Thyroid gland (tissue), 4 donors: ENCODE measurements at places on chromosomes 11 and 22. TPM values are rescaled to one million over a fixed set of nuclear protein-coding genes. Genes with fewer than 3 reads are reported as not detected.

DNA sequence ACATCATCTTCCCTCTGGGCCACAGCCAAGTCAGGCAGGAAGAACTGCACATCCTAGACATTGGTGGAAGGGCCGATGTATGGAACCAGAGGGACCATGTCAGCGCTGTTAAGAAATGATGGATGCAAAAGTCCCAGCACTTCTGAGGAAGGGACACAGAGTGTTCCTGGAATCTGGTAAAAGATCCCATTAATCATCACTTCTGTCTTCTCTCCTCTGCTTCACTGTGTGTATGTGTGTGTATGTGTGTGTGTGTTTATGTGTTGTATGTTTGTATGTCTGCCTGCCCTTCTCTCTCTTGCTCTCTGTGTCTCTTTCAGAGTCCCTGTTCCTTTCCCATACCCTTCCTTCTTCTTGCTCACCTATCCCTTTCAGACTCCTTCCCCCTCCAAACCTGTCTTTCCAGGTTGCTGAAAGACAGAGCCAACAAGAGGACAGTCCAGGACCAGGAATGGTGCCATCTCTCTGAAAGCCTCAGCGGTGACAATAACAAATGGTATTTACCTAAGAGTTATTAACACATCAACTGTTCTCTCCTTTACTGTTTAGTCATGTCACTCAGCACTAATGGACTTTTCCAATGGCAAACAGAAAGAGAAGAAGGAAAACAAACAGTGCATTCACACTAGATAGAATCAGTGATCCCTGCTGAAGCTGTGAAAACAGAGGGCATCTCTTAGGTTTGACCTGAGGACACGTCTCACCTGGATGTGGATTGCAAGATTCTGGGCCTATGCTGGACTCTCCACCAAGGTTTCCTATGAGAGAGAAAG, 47.1 kb downstream of the EHF start:
- no peak for DNase-seq

DNA sequence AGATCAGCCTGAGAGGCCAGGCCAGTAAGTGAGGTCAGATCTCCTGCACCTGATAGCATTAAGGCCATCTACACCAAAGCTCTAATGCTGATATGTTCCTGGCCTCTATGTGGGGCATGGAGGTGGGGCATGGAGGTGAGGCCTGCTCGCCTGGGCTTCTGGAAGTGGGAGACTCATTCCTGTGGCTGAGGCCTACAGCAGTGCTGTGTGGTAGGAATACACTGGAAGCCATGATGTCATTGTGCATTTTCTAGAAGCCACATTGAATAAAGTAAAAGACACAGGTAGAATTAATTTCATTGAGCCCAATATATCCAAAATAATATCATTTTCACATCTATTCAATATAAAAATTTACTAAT, 2.7 kb downstream of the PNPLA3 start:
- DNase-seq: no peak

GRCh38 chr11:92967867-92968266, 1.6 kb upstream of the MTNR1B start:
- DNase-seq: no peak

DNA sequence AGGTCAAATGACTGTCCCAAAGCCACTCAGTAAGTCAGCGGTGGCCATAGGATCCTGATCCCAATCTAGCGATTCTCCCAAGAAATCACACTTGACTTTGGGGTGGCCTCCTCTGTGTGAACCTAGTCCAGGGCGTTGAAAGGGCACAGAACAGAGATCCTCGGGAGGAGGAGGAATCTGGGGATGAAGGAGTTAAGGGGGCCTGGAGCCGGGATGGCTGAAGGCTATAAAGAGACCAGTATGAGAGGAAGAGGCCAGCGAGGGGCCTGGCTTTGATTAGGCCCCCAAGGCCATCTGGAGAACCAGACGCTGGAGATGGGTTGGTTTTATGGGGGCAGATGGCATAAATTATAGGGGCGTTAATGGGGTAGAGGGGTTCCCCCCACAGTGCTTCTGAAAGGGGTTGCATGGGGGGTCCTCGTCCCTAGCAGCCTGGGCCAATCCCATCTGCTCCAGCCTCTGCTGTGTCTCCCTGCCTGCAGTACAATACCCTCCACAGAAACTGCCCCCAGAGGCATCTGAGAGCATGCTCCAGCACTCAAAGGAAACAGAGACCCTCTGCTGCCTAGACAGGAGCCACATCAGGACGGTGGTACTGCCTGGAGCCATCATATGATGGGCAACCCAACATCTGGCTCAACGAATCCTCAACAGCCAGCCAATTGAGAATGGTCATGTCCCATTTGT, 35.2 kb upstream of the TRIM29 start:
- no peak for DNase-seq

DNA sequence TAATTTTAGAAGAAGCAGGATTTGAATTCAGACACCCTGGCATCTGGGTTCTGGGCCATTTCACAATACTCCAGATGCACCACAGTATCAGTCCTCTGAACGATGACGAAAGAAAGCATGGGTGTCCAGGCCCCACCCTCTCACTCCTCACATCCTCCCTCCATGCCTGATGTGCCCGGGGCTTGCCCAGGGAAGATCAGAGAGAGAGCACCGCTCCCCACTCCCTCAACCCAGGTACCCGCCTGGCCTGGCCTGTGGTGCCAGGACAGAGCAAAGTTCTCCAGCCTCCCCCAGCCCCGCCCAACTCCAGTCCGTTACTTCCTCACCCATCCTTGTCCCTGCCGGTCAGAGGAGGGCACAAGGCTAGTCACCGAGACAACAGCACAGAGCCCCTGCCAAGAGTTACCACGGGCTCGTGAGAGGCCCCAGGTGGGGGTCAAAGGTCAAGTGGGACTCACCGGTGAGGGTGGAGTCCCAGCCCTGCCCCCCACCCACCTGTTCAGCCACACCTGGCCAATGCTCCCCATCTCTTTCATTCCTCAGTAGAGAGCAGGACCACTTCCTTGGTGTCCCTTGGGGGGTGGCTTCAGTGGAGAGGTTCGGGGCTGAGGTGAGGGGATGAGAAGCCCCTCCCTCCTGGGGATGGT, 8.1 kb downstream of the BCL9L start:
- DNase-seq: peak; percentile 49

DNA sequence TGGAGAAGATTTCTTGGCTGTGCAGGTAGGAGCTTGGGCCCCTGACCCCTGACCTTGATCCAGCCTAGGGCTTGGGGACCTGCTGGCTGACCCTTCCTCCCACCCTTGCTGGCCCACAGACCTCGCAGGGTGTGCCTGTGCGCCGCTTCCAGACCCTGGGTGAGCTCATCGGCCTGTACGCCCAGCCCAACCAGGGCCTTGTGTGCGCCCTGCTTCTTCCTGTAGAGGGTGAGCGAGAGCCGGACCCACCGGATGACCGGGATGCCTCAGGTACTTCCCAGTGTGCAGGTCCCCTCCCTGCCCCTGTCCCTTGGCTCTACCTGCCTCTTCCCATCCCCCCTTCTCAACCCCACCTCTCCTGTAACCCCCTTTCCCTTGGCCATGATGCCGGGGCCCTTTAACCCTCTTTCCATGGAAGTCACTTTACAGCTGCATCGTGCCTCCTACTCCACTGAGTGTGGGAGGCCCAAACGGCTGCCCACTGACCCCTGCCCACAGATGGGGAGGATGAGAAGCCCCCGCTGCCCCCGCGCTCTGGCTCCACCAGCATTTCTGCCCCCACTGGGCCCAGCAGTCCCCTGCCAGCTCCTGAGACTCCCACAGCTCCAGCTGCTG, 3.8 kb downstream of the INPPL1 start:
- no peak for DNase-seq

- no peak for DNase-seq
Measured at GRCh38 chr11:95088946-95089619, 563 bp upstream of the ENDOD1 start.

Gene EXPH5
- total RNA-seq: 6.3 TPM

Gene ENTHD1
- total RNA-seq: not detected

- no peak for DNase-seq
Measured at GRCh38 chr22:46774253-46774979, 12.0 kb downstream of the TBC1D22A start.

- DNase-seq: no peak
Measured at GRCh38 chr22:35567351-35568141, 26.9 kb downstream of the RASD2 start.

- DNase-seq: peak; percentile 74
Measured at GRCh38 chr11:15101072-15101709, 13.5 kb upstream of the INSC start.

- DNase-seq: peak; percentile 63
Measured at GRCh38 chr22:46367707-46368191, 32.2 kb downstream of the TRMU start.

Gene UCP2
- 57.6 TPM for total RNA-seq

Gene ACAT1
- total RNA-seq: 194 TPM

GRCh38 chr22:35914665-35915476, 113.8 kb downstream of the RBFOX2 start:
- peak; percentile 73 for DNase-seq

Gene LRRC55
- 0.11 TPM for total RNA-seq

GRCh38 chr11:64251016-64251752, at the start of gene PLCB3:
Gene PLCB3, plus strand, starts transcription at chr11:64251530. Its CDS starts 120 bp downstream, at chr11:64251650.
- DNase-seq: peak; percentile 56

- no peak for DNase-seq
Measured at GRCh38 chr11:129636926-129637325, 178.7 kb upstream of the TMEM45B start.

- no peak for DNase-seq
Measured at GRCh38 chr11:85167038-85167437, 460.1 kb downstream of the DLG2 start.

GRCh38 chr22:42635531-42635930, 4.9 kb downstream of the ATP5MGL start:
- no peak for DNase-seq

Gene OR52W1
- total RNA-seq: not detected

- no peak for DNase-seq
Measured at GRCh38 chr11:46984987-46985386, 48.4 kb downstream of the CSTPP1 start.

Gene PRR5L
- total RNA-seq: 4.7 TPM

Gene OVCH2
- total RNA-seq: not detected

Gene OR5A1
- total RNA-seq: not detected

DNA sequence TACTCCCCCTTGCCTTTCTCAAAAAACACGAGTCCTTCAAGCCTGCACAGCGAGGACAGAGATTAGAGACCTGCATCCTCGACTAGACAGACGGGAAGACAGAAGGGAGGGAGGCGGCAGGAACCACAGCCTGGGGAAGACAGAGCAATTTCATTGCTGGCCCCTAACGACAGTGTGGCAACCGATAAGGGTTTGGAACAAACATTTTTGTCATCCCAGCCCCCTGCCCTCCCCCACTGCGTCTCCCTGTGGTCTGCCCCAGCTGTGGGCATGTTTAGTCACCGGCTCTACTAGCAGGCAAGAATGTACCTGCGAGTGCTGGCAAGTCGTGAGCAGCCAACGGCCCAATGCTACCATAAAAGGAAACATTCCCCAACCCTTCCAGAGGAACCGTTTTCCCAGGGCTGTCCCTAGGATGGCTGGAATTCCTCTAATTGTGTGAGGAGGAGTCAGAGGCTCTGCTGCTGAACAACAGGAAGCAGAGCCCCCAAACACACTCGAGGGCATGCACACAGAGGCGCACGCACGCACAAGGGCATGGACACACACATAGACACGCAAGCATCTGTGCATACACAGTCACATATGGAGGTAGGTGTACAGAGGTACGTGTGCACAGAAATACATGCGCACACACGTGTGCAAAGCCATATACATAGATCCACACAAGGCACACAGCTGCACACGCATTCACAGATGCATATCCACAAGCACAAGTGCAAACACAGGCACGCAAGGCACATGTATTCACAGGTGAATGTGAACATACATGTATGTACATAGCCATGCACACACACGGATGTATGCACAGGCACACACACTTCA, 58.3 kb downstream of the MYH9 start:
- peak; percentile 87 for DNase-seq

DNA sequence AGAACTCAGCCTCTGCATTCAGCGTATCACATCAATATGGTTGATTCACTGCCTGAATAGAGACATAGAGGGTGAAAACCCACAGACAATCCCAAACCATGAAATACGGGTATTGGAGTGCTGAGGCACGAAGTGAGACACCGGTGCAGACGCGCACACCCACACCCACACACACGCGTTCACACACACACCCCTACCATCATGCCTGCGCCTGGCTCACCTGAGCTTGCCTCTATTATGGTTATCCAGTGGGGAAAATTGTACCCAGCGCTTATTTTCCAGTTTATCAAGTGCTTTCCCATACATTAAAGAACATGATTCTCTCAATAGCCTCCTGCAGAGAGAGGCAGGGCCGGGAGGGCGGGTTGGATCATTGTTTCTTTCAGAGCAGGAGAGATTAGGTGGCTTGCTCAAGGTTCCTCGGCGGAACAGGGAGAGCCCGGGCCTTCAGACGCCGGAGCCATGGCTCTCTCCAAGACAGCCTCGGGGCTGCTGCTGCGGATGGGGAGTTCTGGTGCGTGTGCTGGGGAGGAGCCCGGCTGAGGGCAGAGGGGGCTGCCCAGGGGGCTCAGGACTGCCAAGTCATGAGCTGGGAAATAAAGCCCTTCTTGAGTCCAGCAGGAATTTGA, 78.9 kb upstream of the THY1 start:
- no peak for DNase-seq

Gene MAPK8IP1
- 25.1 TPM for total RNA-seq

GRCh38 chr22:23714596-23715578, 24.1 kb downstream of the RGL4 start:
- DNase-seq: no peak

Gene C11orf21
- total RNA-seq: 0.63 TPM

GRCh38 chr11:37595845-37596244, 997.8 kb upstream of the RAG2 start:
- DNase-seq: no peak

Gene TYR
- total RNA-seq: not detected
